Activated naive CD4-positive, alpha-beta T cell (primary cell): ENCODE measurements at places on chromosomes 6 and 20.

GRCh38 chr6:7642791-7643190 is 52.8 kb downstream of the SNRNP48 start:
- no peak for DNase-seq

GRCh38 chr6:147441751-147442150 is 66.7 kb upstream of the SAMD5 start:
- no peak for DNase-seq

DNA sequence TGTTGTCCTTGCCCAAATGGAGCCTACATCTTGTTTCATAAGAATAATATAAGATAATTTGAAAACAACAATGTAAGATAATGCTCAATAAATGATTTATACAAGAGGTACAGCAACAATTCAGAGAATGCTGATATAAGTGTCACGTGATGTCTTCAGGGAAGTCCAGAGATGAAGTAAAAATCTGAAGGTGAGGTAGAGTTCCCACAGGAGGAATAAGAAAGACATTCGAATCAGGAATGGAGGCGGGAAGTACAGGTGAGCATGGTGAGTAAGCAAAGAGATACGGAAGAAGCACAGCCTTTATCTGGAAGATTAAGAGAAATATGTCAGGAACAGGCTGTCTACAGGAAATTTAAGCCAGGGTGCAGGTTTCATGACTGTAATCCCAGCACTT is 165.9 kb upstream of the MARCKS start:
- no peak for DNase-seq

DNA sequence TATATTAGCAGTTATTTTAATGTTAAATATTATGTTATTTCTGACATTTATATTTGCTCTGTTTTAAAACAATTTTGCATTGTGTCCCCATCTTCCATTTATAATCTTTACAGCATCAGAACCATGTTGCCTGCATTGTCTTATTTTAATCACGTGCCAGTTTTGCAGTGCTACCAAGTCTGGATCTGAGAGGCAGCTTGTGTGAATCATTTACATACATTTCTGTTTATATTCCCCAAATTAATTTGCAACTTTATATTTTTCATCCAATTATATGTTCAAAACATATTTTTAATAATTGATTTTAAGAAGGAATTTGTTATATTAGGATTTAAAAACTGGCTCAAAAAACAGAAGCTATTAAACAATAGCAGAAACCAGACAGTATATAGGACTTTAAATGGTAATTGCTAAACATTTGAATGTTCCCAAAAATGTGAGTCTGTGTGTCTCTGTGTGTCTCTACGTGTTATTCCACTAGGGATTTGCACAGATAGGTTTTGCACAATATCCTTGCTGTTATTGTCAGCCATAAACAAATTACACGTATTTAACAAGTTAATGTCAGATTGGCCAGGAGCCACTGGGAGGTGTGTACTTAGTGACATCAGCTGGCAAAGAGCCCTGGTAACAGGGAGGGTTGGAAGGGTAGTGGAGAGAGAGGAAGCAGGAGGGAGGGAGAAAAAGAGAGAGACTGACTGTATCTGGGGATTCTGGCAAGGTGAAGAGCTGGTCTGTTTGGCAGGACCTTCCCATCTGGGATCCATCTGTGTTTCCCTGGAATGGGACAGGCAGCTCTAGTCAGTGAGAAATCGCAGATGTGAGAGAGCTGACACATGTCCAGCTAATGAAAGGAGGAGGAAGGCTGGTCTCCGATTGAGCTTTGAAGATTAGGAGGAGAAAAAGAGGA is 72.1 kb downstream of the CBFA2T2 start:
- no peak for DNase-seq

DNA sequence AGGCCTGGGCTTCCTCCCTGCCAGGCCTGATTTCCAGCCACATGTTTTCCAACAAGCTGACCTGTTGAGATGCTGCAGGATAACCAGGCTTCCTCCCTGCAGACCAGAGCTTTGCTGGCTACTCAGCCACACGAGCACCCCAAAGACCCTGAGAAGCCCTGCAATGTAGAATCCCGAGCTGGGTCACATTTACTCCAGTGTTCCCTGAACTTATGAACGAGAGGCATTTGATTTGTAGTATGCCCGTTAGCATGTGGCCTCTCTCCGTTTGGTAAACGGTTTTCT is 4.0 kb downstream of the SIRPA start:
- no peak for DNase-seq

DNA sequence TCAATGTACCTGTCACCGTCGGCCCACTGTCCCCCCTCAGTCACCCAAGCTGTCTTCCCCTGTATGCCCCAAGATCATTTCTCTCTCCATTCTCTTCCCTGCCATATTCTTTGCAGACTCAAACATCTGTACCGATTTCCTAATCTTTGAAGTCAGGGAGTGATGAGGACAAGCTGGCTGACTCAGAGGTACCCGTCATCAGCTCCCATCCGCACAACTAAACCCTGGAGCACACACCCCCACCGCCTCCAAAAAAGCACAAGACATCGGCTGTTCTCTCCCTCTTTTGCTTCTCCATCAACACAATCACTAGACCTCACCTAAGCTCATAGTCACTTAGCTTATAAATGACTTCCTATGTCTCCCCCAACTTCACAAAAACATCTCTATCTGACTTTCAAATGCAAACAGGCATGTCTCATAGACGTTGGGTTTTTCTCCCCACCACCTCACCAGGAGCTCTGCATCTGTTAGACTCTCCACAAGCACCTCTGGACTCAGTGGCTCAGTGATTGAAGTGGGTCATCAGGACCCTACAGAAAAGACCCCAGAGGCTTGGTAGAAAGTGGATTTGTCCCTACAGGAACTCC is 11.5 kb upstream of the NFATC2 start:
- no peak for DNase-seq

- no peak for DNase-seq
These were observed 77.8 kb upstream of the SMLR1 start for GRCh38 chr6:130749402-130749801.

DNA sequence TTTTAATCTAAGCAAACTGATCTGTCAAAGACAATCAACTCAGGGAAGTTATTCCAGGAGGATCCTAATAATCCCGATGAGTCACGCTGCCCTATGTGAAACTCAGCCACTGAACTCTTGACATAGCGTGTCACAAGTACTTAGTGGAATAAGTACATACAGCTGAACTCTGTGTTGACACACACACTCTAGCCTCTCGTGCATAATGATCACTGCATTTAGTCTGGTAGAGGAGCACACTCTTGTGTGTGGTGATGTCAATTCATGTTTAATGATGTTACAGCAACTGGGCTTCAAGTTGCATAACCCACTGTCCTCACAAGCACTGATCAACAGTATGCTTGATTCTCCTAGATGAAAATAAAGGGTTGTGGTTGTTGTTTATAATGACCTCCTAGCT is 148.3 kb downstream of the HACE1 start:
- no peak for DNase-seq

- no peak for DNase-seq
These were observed 7.8 kb downstream of the ADTRP start for GRCh38 chr6:11770546-11771466.

DNA sequence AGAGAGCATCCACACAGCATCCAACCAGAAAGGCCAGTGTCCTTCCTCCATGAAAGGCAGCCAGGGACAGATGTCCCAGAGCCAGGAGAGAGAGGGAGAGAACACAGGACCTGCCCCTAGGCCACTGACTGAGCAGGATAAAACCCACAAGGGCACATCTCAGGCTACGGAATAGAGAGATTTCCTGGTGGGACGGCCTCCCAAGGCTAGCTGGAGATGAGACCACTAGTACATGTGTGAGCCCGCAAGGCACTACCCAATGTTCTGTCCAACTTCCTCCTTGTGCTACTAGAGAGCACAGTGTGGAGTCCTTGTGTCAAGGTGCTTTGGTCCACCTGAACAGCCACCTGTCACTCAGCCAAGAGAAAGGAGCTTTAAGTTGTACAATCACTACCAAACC is 44.2 kb downstream of the PLCG1 start:
- no peak for DNase-seq

DNA sequence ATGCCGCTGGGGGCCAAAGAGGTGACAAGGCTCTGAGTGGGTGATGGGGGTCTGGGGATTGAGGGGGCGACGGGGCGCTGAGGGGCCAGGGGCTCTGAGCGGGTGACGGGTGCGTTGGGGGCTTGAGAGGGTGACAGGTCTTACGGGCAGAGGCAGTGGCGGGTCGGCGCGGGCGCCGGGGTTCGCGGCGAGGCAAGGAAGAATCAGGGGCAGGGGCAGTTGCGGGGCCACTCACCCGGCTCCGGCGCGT is 146 bp downstream of the ZNFX1 start:
- no peak for DNase-seq

DNA sequence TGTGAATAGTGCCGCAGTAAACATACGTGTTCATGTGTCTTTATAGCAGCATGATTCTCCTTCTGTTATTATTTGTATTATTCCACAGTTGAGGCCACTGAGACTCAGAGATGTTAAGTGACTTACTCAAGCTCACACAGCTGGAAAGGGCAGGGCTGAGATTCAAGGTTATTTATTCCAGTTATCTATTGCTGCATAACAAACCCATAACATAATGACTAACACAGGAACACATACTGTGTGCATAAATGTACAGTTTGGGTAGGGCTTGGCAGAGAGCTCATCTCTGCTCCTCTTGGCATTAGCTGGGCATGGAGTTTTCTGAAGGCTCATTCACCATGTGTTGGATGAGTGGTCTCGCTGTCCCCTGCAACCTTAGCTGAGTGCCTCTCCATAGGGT is 68.8 kb downstream of the STK35 start:
- no peak for DNase-seq

DNA sequence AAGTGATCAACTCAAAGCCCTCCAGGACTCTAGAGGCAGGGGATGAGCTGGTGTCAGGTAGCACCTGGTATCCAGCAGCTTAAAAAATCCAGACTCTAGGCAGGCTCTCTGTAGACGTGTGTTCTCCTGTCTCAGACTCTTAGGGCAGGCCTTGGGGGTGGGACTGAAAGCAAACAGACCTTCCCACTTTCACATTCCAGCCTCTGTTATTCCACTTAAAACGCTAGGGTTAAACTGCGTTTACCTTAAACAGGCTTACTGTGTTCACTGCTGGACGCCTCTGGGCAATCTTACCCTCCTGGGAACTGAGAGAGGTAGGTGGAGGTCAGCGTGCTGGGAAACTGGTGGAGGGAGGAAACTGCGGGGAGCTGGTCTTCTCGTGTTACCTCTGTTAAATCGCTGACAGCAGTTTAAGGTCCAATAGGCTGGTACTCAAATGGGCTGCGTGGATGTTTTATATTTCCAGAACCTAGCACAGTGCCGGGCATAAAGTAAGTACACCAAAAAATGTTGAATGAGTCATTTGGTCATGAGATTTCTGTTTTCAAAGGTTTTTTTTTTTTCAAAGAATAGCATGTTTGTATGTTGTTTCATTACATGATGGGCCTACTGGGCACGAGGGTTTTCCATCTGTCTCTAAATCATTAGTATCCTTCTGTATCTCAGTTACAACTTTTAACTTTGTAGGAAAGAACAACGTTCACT is at the start of gene GCNT2:
GCNT2 (plus strand) TSS at position 248 of the 705 bp plus-strand sequence. CDS start 7,561 bp downstream, outside the sequence.
- DNase-seq: no peak

DNA sequence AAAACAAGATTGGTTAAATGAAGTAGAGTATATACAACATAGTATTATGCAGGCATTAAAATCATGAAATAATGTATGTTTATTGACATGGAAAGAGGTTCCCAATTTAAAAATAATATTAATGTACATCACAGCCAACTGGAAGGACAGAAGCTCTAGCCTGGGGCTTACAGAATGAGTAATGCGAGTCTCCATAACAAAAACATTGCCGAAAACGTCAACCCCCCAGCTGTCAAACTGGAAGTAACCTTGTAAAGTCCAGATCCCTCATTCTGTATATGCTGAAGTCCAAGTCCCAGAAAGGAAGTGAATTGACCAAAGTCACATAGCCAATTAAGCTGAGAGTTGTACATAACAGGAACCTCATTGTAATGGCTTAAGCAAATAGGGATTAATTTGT is 128.7 kb upstream of the ECI2 start:
- no peak for DNase-seq

DNA sequence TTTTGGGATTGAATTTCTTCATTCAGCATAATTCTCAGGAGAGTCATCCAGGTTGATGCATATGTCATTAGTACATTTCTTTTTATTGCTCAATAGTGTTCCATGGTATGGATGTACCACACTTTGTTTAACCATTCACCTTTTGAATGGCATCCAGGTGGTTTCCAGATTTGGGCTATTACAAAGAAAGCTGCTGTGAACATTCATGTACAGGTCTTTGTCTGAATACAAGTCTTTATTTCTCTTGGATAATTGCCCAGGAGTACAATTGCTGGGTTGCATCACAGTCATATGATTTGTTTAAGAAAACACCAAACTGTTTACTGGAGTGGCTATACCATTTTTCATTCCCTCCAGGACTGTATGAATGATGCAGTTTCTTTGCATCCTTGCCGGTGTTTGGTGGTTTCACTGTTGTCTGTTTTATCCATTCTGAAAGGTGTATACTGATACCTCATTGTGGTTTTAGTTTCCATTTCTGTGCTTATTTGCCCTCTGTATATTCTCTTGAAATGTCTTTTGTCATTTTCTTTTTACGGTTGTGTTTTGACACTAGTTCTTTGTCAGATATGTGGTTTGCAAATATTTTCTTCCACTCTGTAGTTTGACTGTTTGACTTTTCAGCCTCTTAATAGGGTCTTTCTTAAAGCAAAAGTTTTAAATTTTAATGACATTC is 8.8 kb downstream of the CDKAL1 start:
- no peak for DNase-seq

DNA sequence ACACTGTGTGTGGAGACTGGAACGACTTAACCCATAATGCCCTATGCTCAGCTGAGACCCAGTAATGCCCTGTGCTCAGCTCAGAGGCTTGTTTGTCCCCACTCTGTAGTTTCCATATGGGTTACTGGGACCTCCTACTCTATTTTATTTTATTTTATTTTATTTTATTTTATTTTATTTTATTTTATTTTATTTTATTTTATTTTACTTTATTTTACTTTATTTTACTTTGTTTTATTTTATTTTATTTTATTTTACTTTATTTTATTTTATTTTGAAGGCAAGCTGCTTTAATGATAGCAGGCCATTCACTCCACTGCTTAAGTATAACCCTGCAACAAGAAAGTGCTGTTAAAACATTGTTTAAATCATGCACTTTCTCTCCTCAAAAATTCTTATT is 603.4 kb upstream of the JAG1 start:
- no peak for DNase-seq

DNA sequence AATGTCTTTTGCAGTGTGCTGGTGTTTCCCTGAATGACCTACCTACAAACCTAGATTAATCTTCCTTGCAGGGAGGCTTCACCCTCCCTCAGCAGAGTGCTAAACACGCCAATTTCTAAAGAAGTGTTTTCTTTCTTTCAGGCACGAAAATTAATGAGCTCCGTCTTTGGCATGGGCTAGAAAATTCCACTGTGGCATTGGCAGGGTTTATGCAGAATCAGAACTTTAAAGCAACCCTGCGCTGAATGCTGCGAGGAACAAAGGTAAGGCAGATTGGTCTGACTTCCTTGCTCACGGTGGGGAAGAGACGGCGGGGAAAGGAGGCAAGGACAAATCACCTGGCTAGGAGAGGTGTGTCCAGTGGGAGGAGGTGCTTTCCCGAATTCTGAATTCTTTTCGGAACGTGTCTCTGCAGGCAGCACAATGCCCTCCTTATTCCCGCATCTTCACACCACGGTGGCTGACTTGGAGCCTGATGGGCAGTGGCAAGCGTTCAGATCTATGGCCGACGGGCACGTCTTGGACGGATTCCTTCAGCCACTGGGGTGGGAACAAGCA is 6.2 kb upstream of the BANF2 start:
- DNase-seq: no peak

GRCh38 chr20:45798935-45799642 is 7.3 kb downstream of the DNTTIP1 start:
- peak; percentile 39 for DNase-seq
